ENCODE measurements at places on chromosomes 13 and 19. TPM values are rescaled to one million over a fixed set of nuclear protein-coding genes. Genes with fewer than 3 reads are reported as not detected.

IL17D gene
- 0.20 TPM for total RNA-seq

DMAC2 gene
- 51.5 TPM for total RNA-seq

ZNF548 gene
- total RNA-seq = 13.3 TPM

ZNF470 gene
- 0.99 TPM for total RNA-seq

FDX2 gene
- total RNA-seq = 9.7 TPM

DPP9 gene
- 40.8 TPM for total RNA-seq

SMAD9 gene
- total RNA-seq = not detected

RPL18 gene
- total RNA-seq = 2,373 TPM

PLIN5 gene
- total RNA-seq = 0.25 TPM

ETV2 gene
- total RNA-seq = 0.52 TPM

GNG8 gene
- total RNA-seq = 7.1 TPM

C5AR1 gene
- 0.19 TPM for total RNA-seq

GRIK5 gene
- total RNA-seq = 1.9 TPM

WASF3 gene
- total RNA-seq = not detected

TGFBR3L gene
- total RNA-seq = 3.7 TPM

UGGT2 gene
- total RNA-seq = 0.12 TPM

TMC4 gene
- 0.24 TPM for total RNA-seq

PTGER1 gene
- total RNA-seq = not detected

PRSS57 gene
- not detected for total RNA-seq

ZNF442 gene
- 2.4 TPM for total RNA-seq

KLK2 gene
- total RNA-seq = not detected

KASH5 gene
- 2.4 TPM for total RNA-seq

CYP2A6 gene
- total RNA-seq = not detected

ZNF552 gene
- 4.4 TPM for total RNA-seq

ELAVL3 gene
- total RNA-seq = not detected

ZNF570 gene
- total RNA-seq = 3.1 TPM

LRRC4B gene
- not detected for total RNA-seq

FCER2 gene
- 0.86 TPM for total RNA-seq

ZNF471 gene
- 0.49 TPM for total RNA-seq

ZNF611 gene
- 10.4 TPM for total RNA-seq

GJA3 gene
- 0.10 TPM for total RNA-seq

HCST gene
- 11.7 TPM for total RNA-seq

ZNF530 gene
- 4.0 TPM for total RNA-seq

DCT gene
- not detected for total RNA-seq

ZNF541 gene
- total RNA-seq = 0.33 TPM

ZNF112 gene
- total RNA-seq = 0.17 TPM

TMEM221 gene
- total RNA-seq = not detected

P2RY11 gene
- total RNA-seq = 12.2 TPM

PCSK4 gene
- total RNA-seq = 1.5 TPM

FUT1 gene
- 0.12 TPM for total RNA-seq

TUBA3C gene
- not detected for total RNA-seq

ZNF433 gene
- total RNA-seq = 0.52 TPM

AMER2 gene
- total RNA-seq = not detected

CFAP97D2 gene
- not detected for total RNA-seq

TPP2 gene
- 54.7 TPM for total RNA-seq

TPTE2 gene
- total RNA-seq = not detected

PHF11 gene
- total RNA-seq = 96.9 TPM

RNF17 gene
- not detected for total RNA-seq

MBD3L2 gene
- total RNA-seq = not detected

KLK5 gene
- total RNA-seq = not detected

CD79A gene
- total RNA-seq = 2.7 TPM

PPP6R1 gene
- total RNA-seq = 174 TPM

FFAR1 gene
- not detected for total RNA-seq

OVOL3 gene
- total RNA-seq = not detected

CCDC122 gene
- 2.1 TPM for total RNA-seq

LILRB3 gene
- not detected for total RNA-seq

C19orf18 gene
- 0.31 TPM for total RNA-seq

EHD2 gene
- total RNA-seq = 0.27 TPM

FXYD7 gene
- total RNA-seq = 0.54 TPM

PRRG2 gene
- total RNA-seq = 0.52 TPM

Data from activated naive CD4-positive, alpha-beta T cell treated with anti-CD3 and anti-CD28 coated beads for 36 hours (primary cell).